Right renal pelvis (tissue), 4 donors: ENCODE measurements at places on chromosomes 2 and 18.

DNA sequence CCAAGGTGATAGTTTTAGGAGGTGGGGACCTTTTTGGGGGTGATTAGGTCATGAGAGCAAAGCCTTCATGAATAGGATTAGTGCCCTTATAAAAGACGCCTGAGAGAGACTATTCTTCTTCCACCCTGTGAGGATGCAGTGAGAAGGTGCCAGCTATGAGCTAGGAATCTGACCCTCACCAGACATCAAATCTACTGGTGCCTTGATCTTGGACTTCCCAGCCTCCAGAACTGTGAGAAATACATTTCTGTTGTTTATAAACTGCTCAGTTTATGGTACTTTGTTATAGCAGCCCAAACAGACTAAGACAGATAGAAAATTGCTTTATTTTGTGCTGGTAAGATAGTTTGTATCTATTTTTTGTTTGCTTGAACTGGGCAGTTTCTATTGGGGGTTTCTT lies 40.1 kb downstream of the PHLPP1 start:
- no peak for DNase-seq

- no peak for DNase-seq
Observed at GRCh38 chr18:49431165-49431962, 29.1 kb downstream of the DYM start.

GRCh38 chr2:26805241-26805676 lies 19.4 kb downstream of the CENPA start:
- no peak for DNase-seq

- DNase-seq: no peak
Observed at GRCh38 chr2:37895140-37895539, 29.9 kb upstream of the RMDN2 start.

DNA sequence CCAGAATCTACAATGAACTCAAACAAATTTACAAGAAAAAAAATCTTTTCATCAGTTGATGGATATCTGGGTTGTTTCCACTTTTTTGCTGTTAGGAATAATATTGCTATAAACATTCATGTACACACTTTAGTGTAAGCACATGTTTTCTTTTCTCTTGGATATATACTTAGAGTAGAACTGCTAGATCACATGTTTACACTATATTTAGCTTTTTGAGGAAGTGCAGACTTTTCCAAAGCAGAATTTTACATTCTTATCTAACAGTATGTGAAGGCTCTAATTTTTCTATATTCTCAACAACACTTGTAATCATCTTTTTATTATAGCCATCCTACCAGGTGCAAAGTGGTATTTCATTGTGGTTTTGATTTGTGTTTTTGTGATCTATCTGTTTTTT lies 103.6 kb upstream of the RMP24 start:
- no peak for DNase-seq

- DNase-seq: no peak
Observed at GRCh38 chr2:156537141-156537540, 101.0 kb downstream of the GPD2 start.

GRCh38 chr2:12684471-12684936 lies 32.2 kb upstream of the TRIB2 start:
- DNase-seq: no peak

GRCh38 chr2:29165362-29166241 lies 50.4 kb downstream of the CLIP4 start:
- no peak for DNase-seq
